Mucosa of descending colon (tissue), 3 donors: ENCODE measurements at places on chromosomes 2 and 18. TPM values are rescaled to one million over a fixed set of nuclear protein-coding genes. Genes with fewer than 3 reads are reported as not detected.

WNT6 gene
- total RNA-seq: 0.41 TPM

UGT1A5 gene
- 6.5 TPM for total RNA-seq

VIT gene
- total RNA-seq: 3.5 TPM

ANKRD62 gene
- not detected for total RNA-seq

PLB1 gene
- 4.9 TPM for total RNA-seq

HJURP gene
- total RNA-seq: 9.8 TPM

- no peak for DNase-seq
Measured at GRCh38 chr18:36314754-36315153, 17.2 kb downstream of the FHOD3 start.

DNA sequence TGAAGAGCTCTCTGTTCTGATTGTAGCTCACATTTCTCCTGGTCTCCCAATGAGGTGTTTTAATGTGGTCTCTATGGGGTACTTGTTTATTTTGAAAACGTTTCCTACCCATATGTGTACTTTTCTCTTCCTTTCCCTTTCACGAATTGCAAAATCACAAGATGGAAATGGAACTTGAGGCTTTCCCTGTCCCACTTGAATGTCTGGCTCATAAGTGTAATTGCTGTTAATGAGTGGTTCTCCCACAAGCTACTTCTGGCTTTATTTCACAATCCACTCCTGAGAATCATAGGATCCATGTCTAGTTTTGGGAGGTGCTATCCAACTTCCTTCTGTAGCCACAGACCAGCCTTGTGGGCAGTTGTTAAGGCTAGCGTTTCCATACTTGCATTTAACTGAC lies 81.1 kb upstream of the CAVIN2 start:
- DNase-seq: no peak

DNA sequence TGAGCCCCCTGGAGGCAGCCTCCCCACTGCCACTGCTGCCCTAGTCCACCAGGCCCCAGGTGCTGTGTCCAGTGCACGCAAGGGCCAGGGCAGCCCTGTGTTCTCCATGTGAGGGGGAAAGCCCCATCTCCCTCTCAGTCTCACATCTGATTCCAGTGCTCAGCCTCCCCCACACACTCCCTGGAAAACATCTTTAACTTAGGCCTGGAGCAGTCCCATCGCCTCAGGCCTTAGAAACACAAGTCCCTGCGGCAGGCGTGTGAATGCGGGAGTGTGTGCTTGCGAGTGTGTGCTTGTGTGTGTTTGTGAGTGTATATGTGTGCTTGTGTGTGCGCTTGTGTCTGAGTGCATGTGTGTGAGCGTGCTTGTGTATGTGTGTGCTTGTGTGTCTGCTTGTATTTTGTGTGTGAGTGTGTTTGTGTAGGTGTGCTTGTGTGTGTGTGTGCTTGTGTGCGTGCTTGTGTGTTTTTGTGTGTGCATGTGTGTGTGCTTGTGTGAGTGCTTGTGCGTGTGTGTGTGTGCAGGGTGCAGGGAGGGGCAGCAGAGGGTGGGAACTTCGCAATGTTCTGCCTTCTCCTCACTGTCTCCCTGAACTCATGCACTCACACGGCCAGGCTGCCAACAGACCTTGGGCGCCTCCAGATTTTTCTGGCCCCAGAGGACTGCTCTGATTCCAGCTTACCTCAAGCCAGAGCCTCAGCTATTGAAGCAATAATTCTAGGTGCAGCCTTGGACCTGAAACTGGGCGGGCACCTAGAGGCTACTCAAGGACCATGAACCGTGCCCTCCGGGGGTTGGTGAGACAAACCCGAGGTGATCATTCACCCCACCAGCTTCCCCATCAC lies 139.6 kb downstream of the CABLES1 start:
- no peak for DNase-seq

- peak; percentile 60 for DNase-seq
Measured at GRCh38 chr2:25187729-25188350, 19.5 kb upstream of the POMC start.

GRCh38 chr2:135048122-135048521 lies 875 bp upstream of the MAP3K19 start:
- DNase-seq: no peak

- DNase-seq: no peak
Measured at GRCh38 chr2:153461453-153461852, 17.1 kb downstream of the RPRM start.
